ENCODE measurements at places on chromosomes 12 and 14. TPM values are rescaled to one million over a fixed set of nuclear protein-coding genes. Genes with fewer than 3 reads are reported as not detected.

DNA sequence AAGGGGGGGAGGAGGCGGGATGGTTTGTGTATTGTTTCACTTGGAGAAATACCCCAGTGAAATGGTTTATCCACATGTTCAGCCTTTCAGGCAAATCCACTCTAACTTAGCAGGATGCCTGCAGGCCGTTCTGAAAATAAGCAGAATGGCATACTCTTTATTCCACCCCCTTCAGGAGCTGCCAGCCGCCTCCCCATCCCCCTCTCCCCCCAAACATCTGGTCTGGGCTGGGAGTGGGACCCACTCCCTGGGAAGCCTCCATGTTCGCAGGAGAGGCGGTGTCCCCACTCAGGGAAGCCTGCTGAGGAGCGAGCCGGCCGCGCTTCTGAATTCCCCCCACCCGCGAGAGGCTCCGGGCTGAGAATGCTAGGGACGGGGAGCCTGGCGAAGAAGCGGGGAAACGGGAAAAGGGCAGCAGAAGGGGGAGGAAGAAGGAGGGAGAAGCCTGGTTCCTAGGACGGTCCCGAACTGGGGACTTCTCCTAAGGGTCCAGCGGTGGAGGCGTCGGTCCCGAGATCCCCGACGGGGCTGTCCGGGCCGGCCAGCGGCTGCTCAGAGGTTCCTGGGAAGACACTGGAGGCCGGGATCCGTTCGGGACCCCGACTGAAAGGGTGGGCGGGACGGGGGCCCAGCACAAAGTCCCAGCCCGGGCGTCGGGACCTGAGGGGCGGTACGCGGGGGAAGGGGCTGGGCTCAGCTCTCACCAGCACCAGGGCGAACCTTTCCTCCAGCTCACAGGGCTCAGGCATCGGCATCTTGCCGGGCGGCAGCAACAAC lies 666 bp downstream of the FMNL3 start:
- no peaks in the 10 kb centered on the region for H3K36me3 ChIP-seq
- H3K27ac ChIP-seq = peak overlapping the region; percentile 75
- peaks cover 4% of the 10 kb centered on the region for H3K4me1 ChIP-seq
- no peak for DNase-seq
- peak overlapping the region; percentile 49 for H3K4me3 ChIP-seq

GRCh38 chr12:69986114-69986513 lies 161.1 kb downstream of the MYRFL start:
- H3K4me1 ChIP-seq = peaks cover 14% of the 10 kb centered on the region
- no peak for DNase-seq
- no peaks in the 10 kb centered on the region for H3K36me3 ChIP-seq
- H3K27ac ChIP-seq = no peak overlapping the region
- H3K4me3 ChIP-seq = no peak overlapping the region

The SDR9C7 gene
- not detected for total RNA-seq

GRCh38 chr14:82724316-82724715 lies 1190.7 kb upstream of the SEL1L start:
- H3K27ac ChIP-seq = no peak overlapping the region
- no peak overlapping the region for H3K4me3 ChIP-seq
- H3K36me3 ChIP-seq = no peaks in the 10 kb centered on the region
- no peaks in the 10 kb centered on the region for H3K27me3 ChIP-seq

GRCh38 chr12:27012239-27012981 lies 1.8 kb downstream of the TM7SF3 start:
- H3K4me3 ChIP-seq = no peak overlapping the region
- peaks cover 61% of the 10 kb centered on the region for H3K4me1 ChIP-seq
- peak overlapping the region; percentile 98 for H3K27ac ChIP-seq

DNA sequence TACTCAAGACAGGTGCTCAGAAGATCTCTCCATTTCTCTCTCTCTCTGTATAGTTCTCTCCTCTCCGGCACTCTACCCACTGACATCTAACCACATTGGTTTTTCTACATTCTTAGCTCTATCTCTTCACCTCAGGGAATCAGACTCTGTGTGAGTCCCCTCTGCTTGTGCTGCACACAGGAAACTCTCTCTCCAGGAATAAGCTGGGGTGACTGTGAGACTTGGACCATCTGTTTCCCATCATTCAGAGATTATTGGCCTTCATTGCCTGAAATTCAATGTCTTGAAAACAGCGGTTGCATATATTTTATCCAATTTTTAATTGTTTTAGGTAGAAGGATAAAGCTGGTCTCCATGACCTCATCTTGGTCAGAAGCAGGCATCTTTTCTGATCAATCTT lies 105.0 kb downstream of the SLC35F4 start:
- no peaks in the 10 kb centered on the region for H3K4me1 ChIP-seq
- H3K27ac ChIP-seq = no peak overlapping the region
- no peak for DNase-seq
- H3K4me3 ChIP-seq = no peak overlapping the region

- no peaks in the 10 kb centered on the region for H3K27me3 ChIP-seq
- H3K36me3 ChIP-seq = no peaks in the 10 kb centered on the region
- H3K4me1 ChIP-seq = no peaks in the 10 kb centered on the region
- no peak for DNase-seq
These were observed 547.3 kb downstream of the BCL11B start for GRCh38 chr14:98724734-98725133.

DNA sequence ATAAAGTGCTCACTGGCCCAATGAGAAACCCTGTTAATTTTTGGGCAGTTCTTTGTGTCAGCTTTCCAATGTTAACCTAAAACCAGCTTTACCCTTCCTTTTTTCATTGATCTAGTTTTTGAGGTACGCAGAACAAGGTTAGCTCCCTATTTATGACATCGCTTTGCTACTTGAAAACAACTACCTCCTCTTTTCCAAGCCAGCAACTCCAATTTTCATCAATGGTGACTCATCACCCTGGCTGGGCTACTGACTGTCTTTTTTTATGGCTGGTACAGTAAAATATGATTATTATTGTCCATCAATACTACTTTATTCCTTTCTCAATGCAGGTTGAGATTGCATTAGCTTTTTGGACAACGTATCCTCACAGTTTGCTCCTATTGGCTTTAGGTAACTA lies 22.5 kb upstream of the AKAP6 start:
- H3K27me3 ChIP-seq = no peaks in the 10 kb centered on the region
- H3K36me3 ChIP-seq = no peaks in the 10 kb centered on the region
- H3K4me3 ChIP-seq = no peak overlapping the region
- DNase-seq = no peak

The KIF26A gene
- total RNA-seq = 14.8 TPM

The WSB2 gene
- 28.7 TPM for total RNA-seq

DNA sequence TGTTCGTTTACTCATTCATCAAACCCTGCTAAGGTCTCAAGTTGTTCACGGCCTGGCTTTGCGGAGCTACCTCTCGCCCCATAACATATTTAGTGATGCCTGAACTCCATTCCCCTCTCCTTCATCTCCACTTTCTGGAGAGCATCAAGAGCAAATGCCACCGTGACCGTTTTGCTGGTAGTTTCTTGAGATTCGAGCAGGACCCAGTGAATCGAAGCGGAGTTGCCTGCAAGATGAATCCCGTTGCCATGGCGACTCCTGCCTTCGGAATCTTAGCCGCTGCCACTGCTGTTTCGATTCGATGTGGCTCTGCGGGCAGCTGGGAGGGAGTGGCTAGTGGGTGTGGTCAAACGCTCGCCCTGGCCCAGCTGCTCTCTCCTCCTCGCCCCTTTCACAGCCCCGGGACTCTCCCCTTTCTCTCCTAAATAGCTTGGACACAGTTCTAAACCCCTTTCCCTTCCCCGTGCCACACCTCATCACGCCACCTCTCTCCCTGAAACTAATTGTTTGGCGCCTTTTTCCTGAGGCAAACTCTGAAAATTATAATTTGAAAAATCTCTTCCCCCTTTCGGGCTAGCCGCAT lies 1.4 kb downstream of the DAAM1 start:
- H3K27ac ChIP-seq = peak overlapping the region; percentile 98
- H3K4me3 ChIP-seq = peak overlapping the region; percentile 73
- peaks cover 52% of the 10 kb centered on the region for H3K4me1 ChIP-seq
- H3K27me3 ChIP-seq = no peaks in the 10 kb centered on the region

The CEBPE gene
- not detected for total RNA-seq

Data from body of pancreas (tissue), 4 donors.